ENCODE measurements at places on chromosomes 7 and 10.

- DNase-seq = no peak
Observed at GRCh38 chr7:100706672-100707311, 871 bp downstream of the POP7 start.

GRCh38 chr10:16689227-16689626 is 128.0 kb downstream of the RSU1 start:
- DNase-seq = no peak

DNA sequence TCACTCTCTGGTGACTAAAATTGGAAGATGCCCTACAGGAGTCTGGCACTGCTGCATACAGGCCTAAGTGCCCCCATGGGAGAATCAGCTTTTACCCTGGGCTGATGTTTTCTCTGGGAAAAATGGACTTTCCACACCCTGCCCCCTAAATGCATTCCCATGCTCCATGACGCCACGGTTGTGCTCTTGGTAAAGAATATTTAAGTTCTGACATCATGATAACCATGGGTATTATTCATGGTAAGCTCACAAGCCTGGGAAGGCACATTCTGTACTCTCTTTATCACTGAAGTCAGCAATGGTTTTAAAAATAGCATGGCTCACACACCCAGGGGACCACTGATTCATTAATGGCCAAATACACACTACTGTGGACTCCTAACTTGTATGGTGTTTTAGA is 43.4 kb downstream of the HIPK2 start:
- no peak for DNase-seq

DNA sequence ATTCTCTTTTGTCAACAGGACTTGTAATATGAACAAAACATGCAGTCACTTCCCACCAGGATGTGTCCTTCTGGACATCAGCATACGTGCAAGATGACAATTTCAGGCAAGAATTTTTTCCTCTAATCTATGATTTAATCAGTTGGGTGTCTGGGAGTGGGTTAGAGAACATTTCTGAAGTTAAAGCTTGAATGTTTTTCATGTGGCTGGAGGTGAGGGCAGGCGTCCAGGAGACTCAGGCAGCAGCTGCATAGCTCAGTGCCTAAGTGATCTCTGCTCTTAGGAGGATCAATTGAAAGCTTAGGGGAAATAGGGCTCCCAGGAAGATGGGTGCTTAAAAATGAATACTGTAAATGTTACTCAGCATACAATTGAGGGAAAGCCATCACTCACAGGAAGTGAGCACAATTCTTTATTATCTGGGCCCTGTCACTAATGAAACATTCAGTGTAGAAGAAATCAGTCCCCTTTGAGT is 457.6 kb upstream of the KLF6 start:
- no peak for DNase-seq

GRCh38 chr7:65216469-65216868 is 157.2 kb upstream of the ZNF92 start:
- peak; percentile 28 for DNase-seq

All from left renal pelvis (tissue), 4 donors.